ENCODE measurements at places on chromosomes 5 and 9.

DNA sequence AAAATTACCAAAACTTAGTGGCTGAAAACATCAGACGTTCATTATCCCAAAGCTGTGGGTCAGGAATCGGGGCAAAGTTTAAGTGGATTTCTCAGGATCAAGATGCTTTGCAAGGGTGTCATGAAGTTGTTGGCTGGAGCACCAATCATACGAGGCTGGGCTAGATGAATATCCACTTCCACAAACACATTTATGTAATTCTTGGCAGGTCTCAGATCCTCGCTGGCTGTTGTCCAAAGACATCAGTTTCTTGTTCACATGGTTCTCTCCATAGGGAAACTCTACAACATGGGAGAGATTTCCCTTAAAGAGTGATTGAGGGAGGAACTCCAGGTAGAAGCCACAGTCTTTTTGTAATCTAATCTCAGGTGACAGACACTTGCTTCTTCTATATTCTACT lies 20.2 kb upstream of the CCDC192 start:
- DNase-seq = no peak

DNA sequence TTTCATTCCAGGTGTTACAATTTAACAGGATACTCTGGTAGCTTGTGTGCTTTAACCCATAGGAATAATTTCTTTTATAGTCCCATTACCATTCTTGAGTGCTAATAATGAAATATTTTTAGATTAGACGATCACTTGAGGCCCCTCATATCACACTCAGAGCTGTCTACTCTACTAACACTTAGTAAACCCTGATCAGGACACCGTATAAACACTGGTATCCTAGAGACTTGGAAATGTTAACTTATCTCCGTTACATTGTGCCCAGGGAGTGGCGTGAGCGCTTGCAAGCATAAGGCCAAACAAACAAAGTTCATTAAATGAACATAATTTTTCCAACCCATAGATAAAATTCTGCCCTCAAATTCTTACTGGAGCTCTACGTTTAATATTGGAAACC lies 42.2 kb upstream of the RFX3 start:
- DNase-seq = no peak

- no peak for DNase-seq
Observed at GRCh38 chr9:91948597-91949391, 1.2 kb downstream of the ROR2 start.

DNA sequence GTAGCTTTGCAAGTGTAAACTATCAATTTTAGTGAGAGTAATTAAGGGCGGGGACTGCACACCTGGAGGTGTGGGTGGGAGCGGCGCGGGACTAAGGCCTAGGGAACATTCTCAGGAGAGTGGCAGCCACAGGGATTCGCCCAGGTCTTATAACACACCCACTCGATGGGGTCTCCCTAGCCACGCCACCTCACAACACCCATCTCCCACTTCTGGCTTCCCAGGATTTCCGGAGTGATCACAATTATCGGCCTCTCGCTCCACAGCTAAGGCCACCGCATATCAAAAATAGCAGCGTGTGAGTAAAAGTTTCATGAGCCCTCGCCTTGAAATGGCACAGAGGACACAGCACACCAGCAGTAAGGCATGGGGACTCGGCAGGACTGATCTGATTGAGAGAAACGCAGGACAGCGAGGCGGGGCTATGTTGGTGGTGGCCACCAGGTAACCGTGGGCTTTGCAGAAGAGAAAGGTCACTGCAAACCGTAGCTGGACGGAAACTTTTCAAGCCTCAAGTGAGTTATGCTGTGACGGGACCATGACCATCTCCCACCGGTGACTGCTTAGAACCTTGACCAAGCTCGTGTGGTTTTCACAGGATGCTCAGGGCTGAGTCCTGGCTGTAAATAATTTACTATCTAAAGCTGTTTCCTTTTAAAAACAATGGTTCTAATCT lies 1.1 kb upstream of the LPAR1 start:
- no peak for DNase-seq

DNA sequence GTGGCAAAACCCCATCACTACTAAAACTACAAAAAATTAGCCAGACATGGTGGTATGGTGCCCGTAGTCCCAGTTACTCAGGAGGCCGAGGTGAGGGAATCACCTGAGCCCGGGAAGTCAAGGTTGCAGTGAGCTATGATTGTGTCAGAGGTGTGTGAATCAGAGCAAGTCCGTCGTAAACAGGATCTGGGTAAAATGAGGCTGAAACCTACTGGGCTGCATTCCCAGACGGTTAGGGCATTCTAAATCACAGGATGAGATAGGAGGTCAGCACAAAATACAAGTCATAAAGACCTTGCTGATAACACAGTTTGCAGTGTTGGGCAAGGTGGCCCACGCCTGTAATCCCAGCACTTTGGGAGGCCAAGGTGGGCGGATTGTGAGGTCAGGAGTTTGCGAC lies 1.9 kb upstream of the CLTB start:
- DNase-seq = no peak

DNA sequence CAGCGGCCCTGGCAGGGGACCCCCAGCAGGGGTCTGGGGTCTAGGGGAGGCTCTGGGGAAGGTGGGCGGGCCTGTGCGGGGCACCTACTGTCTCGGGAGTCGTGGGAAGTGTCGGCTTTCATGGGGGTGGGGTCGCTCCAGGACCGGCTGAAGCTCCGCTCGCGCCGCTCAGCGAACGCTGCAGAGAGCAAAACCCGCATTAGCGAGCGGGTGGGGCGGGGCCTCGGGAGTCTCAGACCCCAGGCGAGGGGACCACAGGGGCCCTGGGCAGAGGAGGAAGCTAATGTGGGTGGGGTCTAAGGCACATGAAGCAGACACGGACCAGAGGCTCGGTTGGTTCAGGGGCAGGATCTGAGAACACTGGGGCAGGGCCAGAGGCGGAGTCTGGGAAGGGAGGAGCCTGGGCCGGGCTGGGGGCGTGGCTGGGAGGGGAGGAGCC lies 5.5 kb downstream of the NSMF start:
- DNase-seq = peak; percentile 11

DNA sequence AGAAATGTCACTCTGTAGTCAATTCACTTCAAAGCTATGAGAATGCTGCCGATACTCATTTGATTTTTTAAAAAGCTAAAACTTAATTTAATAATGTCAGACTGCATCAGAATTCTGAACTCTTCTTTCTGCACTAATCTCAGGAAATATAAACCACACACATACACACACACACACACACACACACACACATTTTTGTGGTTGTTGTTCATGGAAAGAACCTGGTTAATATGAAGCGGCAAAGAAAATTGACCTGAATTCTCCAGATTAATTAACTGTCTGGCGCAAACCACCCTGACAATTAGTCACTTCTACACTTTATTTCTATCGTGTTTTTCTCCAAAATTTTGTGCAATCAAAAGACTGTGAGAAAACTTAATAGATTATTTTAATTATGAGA lies 740.5 kb downstream of the TLE1 start:
- no peak for DNase-seq

DNA sequence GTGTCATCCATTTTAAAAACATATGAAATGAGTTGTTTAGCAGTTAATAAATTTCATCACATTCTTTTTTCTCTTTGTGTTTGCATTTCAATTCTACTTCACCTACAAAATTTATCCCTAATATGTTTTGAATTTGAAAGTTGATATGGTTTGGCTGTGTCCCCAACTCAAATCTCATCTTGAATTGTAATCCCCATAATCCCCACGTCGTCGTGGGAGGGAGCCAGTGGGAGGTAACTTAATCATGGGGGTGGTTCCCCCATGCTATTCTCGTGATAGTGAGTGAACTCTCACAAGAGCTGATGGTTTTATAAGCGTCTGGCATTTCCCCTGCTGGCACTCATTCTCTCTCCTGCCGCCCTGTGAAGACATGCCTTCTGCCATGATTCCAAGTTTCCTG lies 200.1 kb downstream of the EPB41L4A start:
- no peak for DNase-seq
